ENCODE measurements at places on chromosomes 7 and 10. TPM values are rescaled to one million over a fixed set of nuclear protein-coding genes. Genes with fewer than 3 reads are reported as not detected.

Gene PPP3CB
- total RNA-seq, result 65.6 TPM

DNA sequence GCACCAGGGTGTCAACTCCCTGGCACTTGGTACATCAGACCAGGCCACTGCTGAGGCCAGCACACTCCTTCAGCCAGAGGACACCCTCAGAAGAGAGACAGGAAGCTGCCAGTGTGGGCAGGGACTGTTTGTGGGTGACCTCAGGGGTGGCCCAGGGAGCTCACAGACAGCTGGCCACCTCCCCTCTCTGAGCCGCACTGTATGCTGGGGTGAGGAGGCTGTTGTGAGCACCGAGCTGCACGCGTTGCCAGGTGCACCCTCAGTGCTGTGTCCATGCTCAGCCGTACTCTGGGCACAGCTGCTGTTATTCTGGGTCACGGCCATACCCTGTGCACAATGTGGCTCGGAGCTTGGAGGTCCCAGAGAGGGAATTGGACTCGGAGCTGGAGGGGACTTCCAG, 61.5 kb upstream of the NANOS1 start:
- no peak for DNase-seq

DNA sequence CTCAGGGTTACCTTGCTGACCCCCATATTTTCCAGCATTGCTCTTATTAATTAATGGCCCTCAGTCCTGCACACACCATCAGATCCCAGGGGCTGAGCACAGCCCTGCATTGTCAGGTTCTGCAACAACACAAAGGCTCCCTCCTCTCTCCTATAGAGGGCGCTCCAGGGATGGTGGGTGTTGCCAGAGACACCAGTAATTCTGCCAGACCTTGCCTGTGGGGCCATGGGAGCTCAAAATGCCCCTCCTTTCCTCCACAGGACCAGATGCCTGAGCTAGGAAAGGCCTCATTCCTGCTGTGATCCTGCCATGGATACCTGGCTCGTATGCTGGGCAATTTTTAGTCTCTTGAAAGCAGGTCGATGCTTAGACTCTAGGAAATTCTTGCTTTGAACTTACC, 42.8 kb upstream of the PRSS58 start:
- no peak for DNase-seq

Gene DMBT1
- total RNA-seq, result 0.10 TPM

- DNase-seq, result no peak
Observed at GRCh38 chr7:38736138-38736537, 105.0 kb upstream of the AMPH start.

DNA sequence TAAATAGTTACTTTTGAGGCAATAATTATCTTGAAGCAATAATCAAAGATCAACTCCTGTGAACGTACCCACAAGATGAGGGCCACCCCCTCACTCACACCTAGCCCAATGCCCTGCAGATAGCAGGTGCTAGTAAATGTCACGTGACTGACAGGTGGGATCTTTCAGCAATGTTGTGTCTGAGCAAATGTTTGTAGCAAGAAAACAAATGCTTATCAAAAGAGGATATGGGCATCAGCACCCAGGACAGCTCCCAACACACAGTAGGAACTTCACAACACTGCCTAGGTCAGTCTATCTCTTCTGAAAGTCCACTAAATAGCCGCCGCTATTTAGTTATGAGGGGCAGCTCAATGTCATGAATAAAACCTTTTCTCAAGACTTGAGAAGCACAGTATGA, 120.8 kb upstream of the PDLIM1 start:
- no peak for DNase-seq

DNA sequence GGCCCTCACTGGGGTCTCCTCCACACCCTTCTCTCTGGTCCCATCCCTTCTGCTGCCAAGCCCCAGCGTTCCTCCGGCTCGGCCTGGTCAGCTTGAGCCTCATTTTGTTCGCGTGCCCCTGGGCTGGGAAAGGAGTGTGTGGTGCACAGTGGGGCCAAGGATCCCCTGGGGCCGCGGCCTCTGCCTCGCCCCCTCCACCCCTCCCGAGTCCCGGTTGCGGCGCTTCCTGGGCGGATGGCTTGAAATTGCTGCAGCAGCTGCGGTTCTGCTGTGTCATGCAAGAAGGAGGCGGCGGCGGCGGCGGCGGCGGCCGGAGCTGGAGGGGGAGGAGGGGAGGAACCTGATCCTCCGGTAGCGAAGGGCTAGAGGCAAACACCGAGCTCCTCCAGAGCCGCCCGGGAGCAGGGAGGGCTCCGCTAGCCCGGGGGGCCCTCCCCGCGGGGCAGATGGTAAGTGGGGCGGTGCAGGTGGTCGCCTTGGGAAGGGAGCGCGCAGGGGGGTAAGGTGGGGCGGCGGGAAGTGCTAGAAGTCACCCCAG, 217.8 kb upstream of the MKLN1 start:
- peak; percentile 93 for DNase-seq

DNA sequence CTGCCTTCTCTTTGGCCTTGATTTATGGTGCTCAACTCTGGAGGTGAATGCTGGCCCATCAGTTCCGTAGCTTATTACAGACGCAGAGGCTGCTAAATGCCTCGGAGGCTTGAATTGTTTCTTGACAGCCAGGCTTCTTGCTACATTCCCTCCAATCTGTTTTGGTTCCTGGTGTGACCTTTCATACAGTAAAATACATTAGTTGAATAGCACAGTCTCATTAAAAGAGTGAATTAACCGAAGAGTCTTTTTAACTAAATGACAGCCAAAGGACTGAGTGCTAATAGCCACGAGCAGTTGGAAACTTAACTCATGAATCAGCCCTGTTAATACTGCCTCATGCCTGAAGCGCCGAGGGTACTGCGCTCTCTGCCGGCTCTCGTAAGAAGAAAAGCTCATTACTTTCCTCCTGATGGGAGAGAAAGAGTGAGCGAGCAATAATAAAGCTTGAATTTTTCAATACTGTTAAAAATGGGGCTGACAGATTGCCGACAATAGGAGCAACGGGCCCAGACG, 236.4 kb upstream of the GPR26 start:
- no peak for DNase-seq

Gene SMKR1
- total RNA-seq, result not detected

DNA sequence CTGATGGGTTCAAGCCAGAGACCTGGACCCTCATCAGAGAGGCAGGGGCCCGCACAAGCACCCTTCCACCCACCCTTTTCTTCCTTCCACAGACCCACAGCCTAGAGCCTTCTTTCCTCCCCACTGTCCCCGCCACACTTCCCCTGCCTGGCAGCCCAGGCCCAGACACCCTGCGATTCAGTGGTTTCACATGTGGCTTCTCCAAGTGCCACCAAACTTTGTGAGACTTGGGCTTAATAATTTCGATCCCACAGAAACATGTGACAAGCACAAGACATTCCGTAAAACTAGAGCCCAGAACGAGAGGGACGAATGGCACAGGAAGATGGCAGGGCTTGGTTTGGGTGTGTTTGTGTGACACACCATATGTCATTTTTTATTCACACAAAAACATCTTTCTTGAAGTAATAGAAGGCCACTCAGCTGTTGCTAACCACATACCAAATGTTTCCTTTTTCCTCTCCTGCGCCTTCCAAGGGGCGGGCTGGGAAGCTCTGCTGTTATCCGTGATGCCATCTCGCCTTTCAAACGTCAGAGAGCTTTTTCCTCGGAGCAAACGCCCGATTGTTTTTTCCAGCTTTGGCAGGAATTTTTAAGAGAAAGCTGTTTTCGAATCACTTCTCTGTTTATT, 162.9 kb downstream of the GRK5 start:
- peak; percentile 79 for DNase-seq

DNA sequence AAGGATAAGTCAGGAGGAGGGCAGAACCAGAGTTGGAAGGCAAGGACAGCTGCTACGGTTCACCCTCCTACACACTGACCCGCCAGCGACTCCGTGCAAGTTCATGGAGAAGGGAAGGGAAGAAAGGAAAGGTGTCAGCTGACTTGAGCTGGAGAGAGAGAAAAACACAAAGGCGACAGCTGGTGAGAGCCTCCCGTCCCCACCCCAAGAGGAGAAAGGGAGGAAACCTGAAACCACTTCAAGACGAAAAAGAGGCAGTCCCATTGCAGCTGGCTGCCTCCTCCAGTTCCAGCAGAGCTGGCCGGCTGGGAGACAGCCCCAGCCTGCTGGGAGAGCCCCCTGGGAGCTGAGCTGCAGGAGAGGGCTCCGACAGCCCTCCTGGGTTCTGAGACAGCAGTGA, 75.2 kb downstream of the PARD3 start:
- DNase-seq, result no peak

DNA sequence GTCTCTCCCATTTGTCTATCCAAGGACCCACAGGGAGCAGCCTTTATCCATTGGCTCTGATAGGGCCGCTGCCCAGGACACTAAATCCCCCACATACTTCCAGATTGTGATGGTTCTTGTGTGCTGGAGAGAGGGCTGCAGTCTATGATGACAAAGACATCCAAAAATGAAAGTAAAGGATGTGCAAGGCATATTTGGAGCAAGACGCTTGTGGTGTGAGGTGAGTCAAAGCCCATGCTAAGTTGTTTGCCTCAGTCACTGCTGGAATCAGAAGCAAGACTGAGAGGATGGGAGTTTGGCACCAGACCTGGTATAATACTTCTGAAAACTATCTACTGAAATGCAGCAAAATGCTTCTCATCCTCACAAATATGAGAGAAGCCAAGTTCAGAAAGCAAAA, 22.7 kb downstream of the ZNF22 start:
- no peak for DNase-seq

- no peak for DNase-seq
Observed at GRCh38 chr7:93943816-93944540, 22.4 kb downstream of the GNG11 start.

GRCh38 chr7:17646253-17646956, 293.9 kb downstream of the SNX13 start:
- DNase-seq, result no peak

Gene NXPH1
- total RNA-seq, result not detected

DNA sequence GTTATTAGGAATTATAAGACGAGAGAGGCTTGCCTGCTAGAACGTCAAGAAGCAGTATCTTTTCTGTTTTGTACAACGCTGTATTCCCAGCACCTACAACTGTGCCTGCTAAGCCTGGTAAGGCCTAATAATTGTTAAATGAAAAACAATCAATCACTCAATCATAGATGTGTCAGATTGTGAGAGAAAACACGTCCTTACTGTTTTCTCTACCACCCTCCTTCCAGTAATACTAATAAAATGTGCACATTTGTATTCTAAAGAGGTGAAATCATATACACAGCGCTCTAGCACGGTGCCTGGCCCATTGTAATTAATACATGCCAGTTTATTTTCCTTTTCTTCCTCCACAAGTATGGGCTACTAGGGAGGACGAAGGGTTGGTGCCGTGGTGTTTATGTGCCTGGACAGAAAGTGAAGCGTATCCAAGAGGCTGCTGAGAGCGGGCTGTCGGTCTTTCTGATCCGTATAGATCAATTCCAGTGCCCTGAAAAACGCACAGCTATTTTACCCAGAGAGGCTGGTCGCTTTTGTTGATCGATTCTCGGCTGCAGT, 1.5 kb upstream of the AUTS2 start:
- no peak for DNase-seq

- DNase-seq, result no peak
Observed at GRCh38 chr10:98457721-98458120, 11.0 kb upstream of the HPS1 start.

Gene SPDYE11
- total RNA-seq, result not detected

- no peak for DNase-seq
Observed at GRCh38 chr7:147556317-147556716, 1034.2 kb upstream of the C7orf33 start.

DNA sequence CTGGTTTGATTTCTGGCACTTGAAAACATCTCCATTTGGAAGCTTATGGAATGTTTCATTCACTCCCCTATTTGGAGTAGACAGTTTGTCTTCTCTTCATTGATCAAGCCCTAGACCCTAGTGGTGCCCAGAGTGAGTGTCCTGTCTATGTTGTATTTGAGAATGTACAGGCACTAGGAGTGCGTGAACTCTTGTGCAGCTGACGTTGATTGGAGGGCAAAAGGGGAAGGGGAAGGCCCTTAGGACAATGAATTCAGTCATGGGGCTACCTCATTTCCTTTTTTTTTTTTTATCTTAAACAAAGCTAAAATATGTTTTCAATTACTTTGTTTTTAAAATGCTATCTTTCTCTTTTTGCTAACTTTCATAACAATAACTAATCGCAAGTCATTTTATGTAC, 66.5 kb downstream of the ADD3 start:
- DNase-seq, result no peak

Gene DNAJC9
- total RNA-seq, result 12.4 TPM

- DNase-seq, result no peak
Observed at GRCh38 chr7:66138994-66139752, 24.5 kb downstream of the CRCP start.

DNA sequence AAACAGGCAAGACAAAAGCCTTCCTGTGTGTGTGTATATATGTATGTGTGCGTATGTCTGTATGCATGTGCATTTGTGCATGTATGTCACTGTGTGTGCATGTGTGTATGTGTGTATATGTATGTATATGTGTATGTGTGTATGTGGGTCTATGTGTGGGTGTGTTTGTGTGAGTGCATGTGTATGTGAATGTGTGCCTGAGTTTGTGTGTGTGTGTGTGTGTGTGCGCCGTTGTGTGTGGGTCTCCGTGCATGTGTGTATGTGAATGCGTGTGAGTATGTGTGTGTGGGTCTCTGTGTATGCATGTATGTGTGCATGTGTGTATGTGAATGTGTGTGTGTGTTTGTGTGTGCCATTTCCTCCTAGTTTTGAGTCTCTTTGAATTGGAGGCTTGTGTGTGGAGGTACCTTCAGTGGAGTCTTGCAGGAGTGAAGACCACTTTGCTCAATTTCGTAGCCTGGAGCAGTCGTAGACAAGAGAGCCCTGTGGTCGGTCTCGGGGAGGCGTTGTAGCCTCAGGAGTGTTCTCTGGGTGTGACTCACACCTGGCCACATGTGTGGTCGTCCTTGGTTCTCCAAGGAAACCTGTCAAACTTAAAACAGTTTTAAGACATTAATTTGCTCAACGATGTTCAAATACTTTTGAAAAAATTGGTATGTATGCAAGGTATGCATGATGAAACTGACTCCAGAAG, 28.1 kb downstream of the INPP5A start:
- DNase-seq, result no peak
